ENCODE measurements at places on chromosomes 1 and 21.

DNA sequence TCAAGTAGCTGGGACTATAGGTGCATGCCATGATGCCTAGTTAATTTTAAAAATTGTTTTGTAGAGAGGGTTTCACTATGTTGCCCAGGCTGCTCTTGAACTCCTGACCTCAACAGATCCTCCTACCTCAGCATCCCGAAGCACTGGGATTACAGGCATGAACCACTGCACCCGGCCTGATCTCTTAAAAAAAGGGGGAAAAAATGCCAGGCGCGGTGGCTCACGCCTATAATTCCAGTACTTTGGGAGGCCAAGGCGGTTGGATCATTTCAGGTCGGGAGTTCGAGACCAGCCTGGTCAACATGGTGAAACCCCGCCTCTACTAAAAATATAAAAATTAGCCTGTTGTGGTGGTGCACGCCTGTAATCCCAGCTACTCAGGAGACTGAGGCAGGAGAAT lies 13.2 kb downstream of the AVPR1B start:
- no peak for DNase-seq

DNA sequence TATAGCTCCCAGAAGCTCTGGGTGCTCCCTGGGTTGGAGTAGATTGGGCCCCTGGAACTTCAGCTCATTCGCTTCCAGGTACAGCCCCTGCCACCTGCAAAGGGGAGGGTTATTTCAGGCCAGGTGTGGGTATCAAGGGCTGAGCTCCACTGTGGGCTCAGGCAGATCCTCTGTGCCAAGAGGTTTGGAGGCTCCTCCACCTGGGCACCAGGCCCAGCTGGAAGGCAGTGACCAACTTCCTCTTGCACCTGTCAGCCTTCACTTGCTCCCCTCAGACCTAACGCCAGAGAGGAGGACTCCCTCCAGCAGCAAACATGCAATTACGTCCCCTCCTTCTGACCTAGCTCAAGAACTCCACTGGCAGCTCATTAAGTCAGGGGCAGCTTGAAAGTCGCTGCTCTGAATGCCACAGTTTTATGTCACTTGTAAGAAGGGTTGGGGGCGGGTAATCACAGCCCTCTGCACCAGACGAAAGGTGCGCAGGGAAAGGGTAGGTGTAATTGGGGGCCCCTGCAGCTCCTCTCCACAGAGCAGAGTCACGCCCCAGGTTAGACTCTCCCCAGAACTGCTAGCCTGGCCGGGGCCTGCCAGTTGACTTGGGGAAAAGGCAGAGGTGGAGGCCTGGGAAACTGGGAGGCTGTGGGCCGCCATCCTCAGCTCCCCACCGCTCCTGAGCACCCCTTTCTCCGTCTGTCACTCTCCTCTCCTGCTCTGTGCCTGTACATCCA lies 125.0 kb upstream of the TMPRSS2 start:
- no peak for DNase-seq

GRCh38 chr21:34504595-34504994 lies 7.4 kb downstream of the KCNE1 start:
- DNase-seq = no peak

GRCh38 chr1:233015965-233016364 lies 65.6 kb downstream of the NTPCR start:
- no peak for DNase-seq

GRCh38 chr1:71738910-71739309 lies 543.4 kb downstream of the NEGR1 start:
- no peak for DNase-seq

- no peak for DNase-seq
Observed at GRCh38 chr21:45112371-45112770, 38.0 kb downstream of the ADARB1 start.

- DNase-seq = no peak
Observed at GRCh38 chr21:36873513-36873912, 93.0 kb downstream of the HLCS start.

DNA sequence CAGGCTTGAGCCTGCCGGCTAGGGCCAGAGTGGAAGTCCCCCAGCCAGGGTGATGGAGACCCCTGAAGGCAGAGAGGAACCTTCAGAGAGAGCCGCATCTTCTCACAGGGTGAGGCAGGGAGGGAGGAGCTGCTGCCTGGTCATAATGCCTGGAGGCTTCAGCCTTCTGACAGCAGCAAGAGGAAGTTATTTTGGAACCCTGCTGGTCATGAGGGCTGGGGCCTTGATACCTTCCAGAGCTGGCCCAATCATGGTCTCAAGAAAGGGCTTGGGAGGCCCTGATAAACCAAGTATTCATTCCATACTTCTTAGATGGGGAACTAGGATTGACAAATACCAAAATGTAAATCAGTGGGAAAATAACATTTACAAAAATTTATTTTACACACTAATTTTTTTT lies 26.6 kb upstream of the MPZL1 start:
- DNase-seq = no peak

- peak; percentile 8 for DNase-seq
Observed at GRCh38 chr1:27489501-27489972, 430 bp downstream of the WASF2 start.

- DNase-seq = no peak
Observed at GRCh38 chr1:44802306-44803061, 2.3 kb downstream of the PLK3 start.

GRCh38 chr1:220353229-220354012 lies 81.2 kb upstream of the RAB3GAP2 start:
- DNase-seq = no peak

DNA sequence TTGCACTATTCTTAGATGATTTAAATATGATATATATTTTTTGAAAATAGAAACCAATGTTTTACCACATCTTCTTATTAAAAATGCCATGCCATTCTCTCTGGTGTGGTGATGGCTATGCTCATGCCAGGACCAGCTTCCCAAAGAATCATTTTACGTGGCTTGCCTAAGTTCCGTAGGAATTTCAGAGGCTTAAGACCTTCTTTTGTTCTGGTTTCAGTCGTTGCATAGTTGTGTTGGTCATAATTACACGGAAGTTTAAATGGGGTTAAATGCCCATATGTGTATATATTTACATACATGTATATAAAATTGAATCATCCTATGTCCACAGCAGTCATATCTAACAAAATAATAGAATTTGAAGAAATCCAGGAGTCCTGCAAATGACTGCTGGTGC lies 78.7 kb upstream of the PLPPR5 start:
- no peak for DNase-seq

- DNase-seq = no peak
Observed at GRCh38 chr1:154419620-154420571, 14.8 kb downstream of the IL6R start.

- peak; percentile 20 for DNase-seq
Observed at GRCh38 chr1:44723496-44724295, 7.3 kb downstream of the RNU5D-1 start.

GRCh38 chr1:42047508-42047880 lies 105.7 kb upstream of the GUCA2B start:
- DNase-seq = no peak

DNA sequence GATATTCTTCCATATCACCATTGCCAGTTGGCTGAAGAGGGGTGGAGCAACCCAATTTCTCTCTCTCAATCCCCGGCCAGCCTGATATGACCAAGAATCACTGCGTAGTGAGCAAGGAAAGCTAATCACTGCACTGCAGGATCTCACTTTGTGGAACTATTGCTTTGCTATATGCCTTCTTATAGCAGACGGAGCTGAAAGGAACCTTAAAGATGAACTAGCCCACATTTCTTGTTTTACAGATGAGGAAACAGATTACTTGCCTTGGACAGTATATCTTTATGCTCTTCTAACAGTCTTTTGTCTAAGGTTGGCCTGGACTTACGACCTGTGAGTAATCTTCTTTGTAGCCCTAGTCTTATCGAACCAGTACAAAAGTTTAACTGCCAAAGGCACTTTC lies 7.6 kb downstream of the APOBEC4 start:
- DNase-seq = no peak

DNA sequence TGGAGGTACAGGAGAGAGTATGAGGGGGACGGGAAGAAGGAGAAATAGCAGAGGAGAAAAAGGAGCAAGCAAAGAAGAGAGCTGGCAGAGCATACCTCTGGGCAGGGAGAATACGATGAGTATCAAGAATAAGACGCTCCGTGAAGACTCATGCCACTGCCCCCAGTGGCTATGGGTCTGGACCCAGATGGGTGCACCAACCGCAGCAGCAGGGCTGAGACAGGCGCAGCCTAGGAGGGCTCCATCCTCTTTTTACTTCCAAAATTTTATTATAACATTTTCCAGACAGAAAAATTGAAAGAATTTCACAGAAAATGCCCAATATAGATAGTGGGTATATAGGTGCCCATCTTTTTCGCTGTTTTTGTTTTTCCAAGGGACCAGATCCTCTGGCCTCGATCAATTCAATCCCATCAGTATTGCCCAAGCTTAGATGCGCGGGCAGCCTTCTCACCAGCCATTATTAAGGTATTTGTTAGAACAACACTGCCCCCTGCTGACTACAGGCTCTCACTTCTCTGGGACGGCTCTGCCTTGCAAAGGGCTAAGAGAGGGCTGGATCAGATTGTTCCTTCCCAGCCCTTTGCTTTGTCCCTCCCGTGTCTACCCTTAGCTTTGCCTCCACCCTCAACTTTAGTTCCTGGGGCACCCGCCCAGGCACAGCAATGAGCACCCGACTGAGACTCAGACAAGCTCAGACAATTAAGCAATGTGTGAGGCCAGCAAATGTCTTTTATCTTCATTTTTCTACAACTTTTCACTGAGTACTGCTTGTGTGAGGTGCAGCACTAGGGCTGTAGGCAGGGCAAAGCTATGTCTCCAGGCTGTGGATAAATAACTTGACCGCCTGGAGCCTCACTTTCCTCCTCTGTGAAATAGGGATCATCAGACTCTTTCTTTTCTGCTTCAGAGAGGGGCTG lies 17.5 kb upstream of the CAMK1G start:
- peak; percentile 55 for DNase-seq

GRCh38 chr1:31064718-31065309 lies 703 bp downstream of the PUM1 start:
- peak; percentile 7 for DNase-seq

GRCh38 chr1:1907098-1907736 lies 7.8 kb upstream of the CALML6 start:
- DNase-seq = no peak

DNA sequence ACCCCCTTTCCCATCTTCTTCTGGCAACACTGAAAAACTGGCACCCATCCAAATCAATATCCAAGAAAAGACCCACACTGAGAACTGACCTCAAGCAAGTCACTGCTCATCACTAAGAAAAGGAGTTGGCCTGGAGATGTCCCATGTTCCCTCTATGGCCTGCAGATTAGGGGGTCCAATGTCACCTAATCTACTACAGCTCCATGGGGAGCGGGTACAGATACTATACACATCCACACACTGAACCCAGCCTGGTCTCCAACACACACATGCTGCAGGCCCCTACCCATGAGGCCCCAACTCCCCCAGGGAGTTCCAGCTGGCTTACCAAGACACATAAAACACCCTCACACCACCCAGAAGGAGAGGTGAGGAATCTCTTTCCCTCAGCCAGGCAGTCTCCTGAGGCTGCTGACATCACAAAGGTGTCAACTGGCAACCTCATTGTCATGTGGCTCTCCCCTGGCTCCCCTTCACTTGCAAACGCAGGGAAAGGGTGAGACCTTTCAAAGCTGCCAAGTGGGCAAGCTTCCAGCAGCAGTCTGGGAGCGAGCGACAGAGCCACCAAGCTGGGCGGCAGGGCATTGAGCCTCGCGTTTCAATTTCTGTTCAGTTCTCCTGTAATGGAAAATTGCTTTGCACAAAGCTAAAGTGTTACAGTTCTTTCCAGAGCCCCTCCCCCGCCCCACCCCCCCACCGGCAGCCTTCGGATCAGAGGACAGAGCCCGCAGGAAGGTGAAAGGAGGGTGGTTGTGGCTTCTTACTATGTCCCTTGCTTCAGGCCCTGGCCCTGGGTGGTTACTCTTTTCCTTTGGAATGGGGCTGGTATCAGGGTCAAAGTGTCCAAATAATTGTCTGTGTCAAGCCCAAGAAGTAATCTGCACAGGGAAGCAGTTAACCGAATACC lies at the start of gene LRRC52:
Gene LRRC52 (plus strand): TSS at position 469 of the 907 bp plus-strand sequence. CDS start 297 bp downstream, at position 766.
- no peak for DNase-seq

DNA sequence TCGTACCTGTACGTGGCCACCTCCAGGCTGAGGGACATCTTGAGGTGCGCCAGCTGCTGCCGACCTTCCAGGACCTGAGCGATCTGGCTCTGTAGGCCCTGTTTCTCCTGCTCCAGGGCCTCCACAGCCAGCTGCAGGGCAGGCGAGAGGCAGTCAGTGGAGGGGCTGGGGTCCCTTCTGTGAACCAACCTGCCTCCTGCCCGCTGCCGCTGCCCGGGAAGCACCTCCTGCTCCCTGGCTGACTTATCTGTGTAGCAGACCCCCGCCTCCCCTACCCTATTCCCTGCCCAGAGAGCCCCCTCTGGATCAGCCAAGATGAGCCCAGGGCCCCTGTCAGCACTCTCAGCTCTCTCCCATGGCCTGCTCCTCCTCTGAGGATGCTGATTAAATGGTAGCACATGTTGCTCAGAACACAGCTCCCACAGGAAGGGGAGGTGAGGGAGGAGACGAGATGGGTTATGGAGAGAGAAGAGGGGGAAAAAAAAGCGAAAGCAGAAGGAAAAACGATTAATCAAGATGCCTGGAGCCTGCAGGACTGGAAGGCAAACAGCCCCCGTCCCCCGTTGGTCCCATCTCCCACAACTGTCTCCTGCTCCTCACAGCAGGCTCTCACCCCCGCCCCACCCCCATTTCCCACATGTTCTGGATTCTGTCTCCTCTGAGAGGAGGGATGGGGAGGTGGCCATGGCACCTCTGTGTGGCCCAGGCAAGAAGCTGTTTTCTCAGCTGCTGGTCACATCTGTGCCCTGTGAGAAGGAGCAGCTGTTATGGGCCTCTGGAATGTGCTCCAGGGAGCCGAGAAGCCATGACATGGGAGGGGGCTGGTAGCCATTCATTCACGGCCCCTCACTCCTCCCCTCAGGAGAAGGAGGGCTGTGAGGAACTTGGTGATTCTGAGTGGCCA lies 1.7 kb downstream of the NES start:
- DNase-seq = no peak

DNA sequence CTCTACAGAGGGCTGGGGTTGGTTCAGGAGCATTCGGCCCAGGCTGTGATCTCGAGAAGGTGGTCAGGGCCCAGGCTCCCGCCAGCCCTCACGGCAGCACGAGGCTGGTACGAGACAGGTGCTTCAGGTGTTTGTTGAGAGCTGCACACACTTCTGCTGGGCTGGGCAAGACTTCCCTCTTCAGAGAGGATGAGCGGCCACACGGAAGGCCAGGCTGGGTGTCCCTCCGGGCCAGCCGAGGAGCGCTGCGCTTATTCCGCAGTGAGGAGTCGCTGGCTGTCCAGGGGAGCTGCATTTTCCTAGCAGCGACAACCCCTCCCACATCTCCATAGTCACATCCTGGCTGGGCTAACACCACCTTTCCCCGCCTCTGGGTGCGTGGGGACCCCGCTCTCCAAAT lies 50.5 kb downstream of the PDE9A start:
- DNase-seq = no peak

DNA sequence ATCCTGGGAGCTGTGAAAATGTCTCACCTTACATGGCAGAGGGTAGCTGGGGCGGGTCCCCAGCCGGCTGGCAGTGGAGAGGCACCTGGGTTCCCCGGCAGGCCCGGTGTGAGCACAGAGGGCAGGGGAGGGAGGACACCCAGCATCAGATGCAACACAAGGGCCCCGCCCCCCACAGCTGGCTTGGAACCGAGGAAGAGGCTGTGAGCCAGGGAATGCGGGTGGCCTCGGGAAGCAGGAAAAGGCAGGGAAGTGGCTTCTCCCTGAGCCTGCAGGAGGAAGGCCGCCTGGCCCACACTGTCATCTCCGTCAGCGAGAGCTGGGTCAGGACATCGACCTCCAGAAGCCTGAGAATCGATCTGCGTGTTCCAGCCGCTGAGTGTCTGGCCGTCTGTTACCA lies 87.3 kb downstream of the SIK1 start:
- DNase-seq = no peak

Data from activated gamma-delta T cell treated with anti-CD3 and anti-CD28 coated beads, Interleukin-2, amount 50 U/mL, for 16 hours (primary cell).